ENCODE measurements at places on chromosomes 13 and 19.

GRCh38 chr19:45464274-45464673, 3.5 kb upstream of the FOSB start:
- no peak for DNase-seq

DNA sequence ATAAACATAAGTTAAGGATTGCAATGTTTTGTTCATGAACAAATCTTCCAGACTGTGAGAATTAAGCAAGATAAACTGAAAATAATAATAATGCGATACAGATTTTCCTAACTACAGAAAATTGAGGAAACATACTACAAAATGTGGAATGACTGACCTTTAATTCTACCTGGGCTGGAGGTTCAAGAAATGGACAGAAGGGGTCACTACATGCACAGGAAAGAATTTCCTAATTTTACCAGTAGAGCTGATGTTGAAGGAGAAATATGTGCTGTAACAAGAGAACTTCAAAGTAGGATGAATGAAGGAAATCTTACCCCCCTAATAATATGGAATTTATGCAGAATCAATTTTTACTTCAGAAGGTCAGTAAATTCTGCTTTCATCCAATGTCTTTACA, 62.3 kb downstream of the ZNF627 start:
- DNase-seq: no peak

- DNase-seq: no peak
These were observed 36.9 kb downstream of the NAXD start for GRCh38 chr13:110652231-110652730.

DNA sequence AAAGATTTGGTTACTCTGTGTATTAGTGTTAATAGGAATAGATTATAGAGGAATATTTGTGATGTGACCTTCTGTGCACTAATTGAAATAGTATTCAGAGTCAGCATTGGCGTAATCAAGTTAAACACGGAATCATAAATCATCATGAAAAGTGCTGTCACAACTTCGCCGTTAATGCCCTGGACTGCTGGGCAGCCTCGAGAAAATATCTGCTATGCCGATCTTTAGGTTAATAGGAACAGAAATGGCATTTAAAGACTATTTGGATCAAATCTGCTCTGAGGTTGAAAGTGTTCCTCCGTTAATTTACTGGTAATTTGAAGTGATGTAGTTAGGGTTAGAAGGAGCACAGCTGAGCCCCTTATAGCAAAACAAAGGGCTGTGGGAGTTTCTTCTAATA, 219.0 kb downstream of the MZT1 start:
- DNase-seq: no peak

GRCh38 chr19:3389876-3390371, 23.5 kb downstream of the NFIC start:
- DNase-seq: no peak

DNA sequence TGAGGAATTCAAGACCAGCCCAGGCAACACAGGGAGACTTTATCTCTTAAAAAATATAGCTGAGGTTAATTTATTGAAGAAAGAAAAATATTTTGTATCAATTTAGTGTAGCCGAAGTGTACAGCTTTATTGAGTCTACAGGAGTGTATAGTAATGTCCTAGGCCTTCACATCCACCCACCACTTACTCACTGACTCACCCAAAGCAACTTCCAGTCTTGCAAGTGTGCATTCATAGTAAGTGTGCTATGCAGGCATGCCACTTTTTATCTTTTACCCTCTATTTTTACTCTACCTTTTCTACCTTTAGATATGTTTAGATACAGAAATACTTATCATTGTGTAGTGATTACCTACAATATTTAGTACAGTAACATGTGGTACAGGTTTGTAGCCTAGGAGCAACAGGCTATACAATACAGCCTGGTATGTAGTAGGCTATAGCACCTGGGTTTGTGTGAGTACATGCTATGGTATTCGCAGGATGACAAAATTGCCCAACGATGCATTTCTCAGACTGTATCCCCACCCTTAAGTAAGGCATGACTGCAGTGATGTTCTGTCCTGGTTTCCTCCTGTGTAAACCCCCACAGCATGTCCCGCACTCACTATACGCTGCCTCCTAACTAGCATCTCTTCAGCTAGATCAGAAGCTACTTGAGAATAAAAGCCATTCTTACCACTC, 15.3 kb upstream of the ATP12A start:
- DNase-seq: no peak

GRCh38 chr19:17803264-17803896, 8.4 kb downstream of the B3GNT3 start:
- no peak for DNase-seq

DNA sequence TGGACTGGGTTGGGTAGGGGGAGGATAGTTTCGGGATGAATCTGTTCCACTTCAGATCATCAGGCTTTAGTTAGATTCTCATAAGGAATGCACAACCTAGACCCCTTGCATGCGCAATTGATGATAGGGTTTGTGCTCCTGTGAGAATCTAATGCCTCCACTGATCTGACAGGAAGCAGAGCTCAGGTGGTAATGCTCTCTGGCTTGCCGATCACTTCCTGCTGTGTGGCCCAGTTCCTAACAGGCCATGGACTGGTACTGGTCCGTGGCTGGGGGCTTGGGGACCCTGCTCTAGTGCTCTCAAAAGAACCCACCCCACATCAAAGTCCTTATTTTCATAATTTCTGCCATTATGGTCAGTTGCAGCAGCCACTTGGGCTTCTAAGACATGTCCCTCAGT, 30.1 kb downstream of the DNAJC3 start:
- DNase-seq: no peak

GRCh38 chr13:75869981-75870380, 233.9 kb downstream of the LMO7 start:
- DNase-seq: no peak

GRCh38 chr13:114081761-114082681, 50.4 kb downstream of the RASA3 start:
- no peak for DNase-seq

DNA sequence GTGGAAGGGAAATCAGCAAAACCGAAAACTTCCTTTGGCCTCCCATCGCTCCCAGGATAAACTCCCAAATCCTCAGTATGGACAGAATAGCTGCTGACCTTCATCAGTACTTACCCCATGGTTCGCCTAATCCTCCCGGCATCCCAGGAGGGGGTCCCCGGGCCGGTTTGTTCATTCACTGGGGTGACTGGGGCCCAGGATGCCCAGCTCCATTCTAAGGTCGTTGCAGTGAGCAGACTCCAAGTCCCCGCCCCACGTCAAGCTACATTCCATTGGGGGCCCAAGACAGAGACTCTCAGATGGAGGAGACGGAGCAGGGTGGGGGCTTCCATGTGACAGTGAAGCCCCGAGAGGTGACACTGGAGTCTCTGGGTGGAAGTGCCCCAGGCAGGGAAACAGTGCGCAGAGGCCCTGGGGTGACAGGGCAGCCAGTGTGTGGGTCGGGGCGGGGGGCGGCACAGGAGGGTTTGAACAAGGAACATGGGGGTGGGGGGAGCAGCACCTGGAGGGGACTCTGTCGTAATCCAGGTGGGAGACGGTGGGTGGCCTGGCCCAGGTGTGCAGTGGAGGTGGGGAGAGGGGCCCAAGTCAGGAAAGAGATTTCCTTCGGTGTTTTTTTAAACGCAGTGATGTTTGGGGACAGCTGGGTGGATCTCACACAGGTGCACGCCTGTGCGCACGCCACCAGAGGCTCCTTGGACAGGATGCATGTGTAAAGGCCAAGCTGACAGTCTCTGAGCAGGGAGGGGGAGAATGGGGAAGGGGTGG, 5.1 kb downstream of the SSBP4 start:
- DNase-seq: no peak
